Amniotic stem cell (primary cell): ENCODE measurements at places on chromosomes 2 and 18.
A peak's percentile ranks its signal among the peaks of the same experiment; 100 is the strongest.

DNA sequence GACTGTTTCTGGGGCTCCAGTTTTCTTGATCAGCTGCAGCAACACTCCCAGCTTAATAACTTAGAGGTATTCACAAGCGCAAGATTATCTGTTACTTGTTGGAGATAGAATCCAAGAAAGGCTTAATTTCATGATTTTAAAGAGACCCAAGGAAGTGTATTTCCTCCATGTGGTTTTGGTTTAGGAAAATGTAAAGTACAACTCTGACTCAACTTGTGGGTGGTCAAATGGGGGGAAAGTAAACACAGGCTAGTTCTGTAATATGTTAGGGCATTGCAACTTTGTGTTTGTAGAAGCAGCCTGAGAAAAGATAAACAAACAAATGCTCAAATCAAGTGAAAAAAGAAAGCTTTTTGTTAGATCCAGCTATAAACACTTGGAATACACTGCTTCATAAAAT lies 90.1 kb upstream of the COL3A1 start:
- DNase-seq = no peak

GRCh38 chr2:224574423-224575084 lies 10.6 kb downstream of the CUL3 start:
- DNase-seq = no peak

- DNase-seq = no peak
Measured at GRCh38 chr18:34038086-34038485, 186.6 kb downstream of the NOL4 start.

- DNase-seq = peak; percentile 14
Measured at GRCh38 chr18:62938006-62938405, 222.7 kb downstream of the PHLPP1 start.

DNA sequence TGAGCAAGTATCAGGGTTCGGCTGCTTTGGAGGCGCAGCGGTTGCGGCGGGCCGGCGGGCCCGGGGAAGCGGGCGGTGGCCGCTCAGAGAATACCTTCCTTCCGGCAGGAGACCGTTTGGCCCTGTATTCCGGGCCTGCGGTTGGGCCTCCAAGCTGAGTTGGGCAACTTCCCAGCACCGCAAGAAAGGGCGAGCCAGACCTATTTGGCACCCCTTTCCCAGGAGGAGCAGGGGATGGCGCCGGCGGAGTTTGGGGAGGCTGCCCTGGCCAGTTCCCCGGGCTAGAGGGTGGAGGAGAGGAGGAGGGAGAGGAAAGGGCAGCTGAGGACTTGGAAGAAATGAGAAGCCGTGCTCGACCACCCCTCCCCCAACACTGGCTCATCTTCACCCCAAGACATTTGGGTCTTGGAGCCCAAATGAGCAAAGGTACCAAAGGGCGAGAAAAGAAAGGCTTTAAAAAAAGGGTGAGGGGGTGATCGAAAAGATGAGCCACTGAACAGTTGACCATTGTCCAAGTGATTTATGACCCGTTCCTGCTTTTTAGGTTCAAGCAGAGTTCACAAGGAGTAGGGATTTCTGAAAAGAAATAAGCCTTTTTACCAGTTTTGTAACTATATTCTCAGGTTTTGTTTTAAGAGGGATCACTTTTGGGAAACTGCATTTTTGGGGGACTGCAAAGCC lies 8.4 kb downstream of the HOXD3 start:
- no peak for DNase-seq

- DNase-seq = no peak
Measured at GRCh38 chr2:54387059-54387991, 68.8 kb upstream of the SPTBN1 start.
